ENCODE measurements at places on chromosomes 12 and 14.

GRCh38 chr12:46134852-46135251 is 134.0 kb downstream of the SLC38A1 start:
- no peak for DNase-seq

- no peak for DNase-seq
Observed at GRCh38 chr14:93939304-93940229, 12.4 kb downstream of the FAM181A start.

GRCh38 chr12:109558374-109559199 is 14.7 kb downstream of the MMAB start:
- DNase-seq = no peak

- no peak for DNase-seq
Observed at GRCh38 chr12:84601483-84601882, 311.1 kb downstream of the SLC6A15 start.

DNA sequence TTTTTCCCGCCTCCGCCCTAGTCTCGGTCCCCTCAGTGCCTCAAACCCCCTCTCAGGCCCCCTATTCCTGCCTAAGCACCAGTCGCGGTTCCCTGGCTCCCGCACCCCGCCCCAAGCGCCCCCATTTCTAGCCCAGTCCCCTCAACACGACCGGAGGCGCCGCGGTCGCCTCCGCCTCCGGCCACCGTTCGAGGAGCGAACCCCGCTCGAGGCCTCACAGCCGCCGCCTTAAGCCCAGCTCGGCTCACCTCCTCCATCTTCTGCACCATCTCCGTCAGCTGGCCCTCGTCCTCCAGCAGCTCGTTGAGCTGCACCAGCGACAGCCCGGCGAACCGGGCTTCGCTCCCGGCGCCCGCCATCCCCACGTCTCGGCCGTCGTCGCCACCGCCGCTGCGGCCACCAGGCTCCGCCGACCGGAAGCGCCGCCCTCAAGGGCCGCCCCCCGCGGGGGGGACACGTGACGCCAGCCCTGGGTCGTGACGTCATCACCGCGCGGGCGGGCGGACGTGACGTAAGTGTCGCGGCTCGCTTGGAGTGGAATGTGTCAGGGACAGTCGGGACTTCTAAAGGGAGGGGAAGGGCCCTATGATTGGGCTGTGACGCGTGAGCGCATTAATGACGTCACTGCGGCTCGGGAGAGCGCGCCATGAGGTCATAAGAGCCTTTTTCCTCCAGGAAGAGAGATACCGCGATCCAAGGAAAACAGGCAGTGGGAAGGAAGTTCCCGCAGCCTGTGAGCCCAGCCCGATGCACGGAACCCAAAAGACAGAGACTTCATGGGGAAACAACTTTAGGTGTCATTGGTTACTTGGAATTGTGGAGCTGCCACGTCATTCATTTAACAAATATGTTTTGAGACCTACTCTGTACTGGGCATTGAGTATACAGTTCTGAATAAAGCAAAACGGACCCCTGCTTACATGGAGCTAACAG is at the start of gene VPS37B:
VPS37B (minus strand) TSS at position 421 of the 933 bp plus-strand sequence; CDS start at position 359, 62 bp downstream.
- DNase-seq = no peak

- no peak for DNase-seq
Observed at GRCh38 chr12:26817183-26817591, 15.8 kb downstream of the ITPR2 start.

DNA sequence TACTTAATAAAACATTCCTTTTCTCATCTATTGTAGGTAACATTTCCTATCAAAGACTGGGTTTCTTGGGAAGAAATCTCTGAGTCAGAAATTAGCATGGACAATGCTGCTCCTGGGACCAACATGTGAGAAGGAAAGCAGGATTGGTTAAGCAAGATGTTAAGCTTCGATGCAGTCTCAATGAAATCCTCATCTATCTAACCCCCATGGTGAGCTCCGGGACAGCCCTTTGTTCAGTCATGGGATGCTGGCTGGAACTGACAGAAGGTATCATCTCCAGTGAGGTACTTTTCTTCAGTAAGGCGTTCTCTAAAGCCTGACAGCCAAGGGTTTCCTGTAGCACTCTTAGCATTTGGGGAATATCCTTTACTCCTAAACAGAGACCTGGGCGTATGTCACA is 82.8 kb upstream of the SINHCAF start:
- DNase-seq = no peak

DNA sequence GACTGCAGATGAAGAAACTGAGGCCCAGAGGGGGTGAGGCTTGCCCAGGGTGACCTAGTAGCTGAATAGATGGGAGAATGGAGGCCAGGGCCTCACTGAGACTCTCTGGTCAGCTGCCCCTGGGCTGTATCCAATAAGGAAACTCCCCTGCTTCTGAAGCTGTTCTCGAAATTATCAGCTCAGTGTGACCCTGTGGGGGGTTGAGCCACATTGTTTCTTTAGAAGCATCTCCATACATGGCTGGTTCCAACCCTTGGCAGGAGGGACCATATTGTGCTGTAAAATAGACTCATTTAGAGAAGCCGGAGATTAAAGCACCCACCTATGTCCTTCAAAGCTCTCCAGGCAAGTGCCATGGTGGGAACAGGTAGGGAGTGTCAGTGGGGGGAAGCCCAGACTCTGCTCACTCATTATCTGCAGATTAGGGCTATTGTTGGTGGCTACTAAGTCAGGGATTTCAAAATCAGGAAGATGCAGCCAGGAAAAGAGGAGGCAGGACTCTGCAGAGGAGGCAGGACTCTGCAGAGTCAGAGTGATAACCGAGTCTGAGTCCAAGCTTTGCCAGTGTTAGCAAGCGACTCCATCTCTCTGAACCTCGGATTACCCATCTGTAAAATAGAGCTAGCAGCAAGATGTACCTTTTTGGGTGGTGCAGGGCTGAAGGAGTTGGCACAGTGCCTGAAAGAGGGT is 3.5 kb downstream of the SERPINA5 start:
- DNase-seq = no peak

DNA sequence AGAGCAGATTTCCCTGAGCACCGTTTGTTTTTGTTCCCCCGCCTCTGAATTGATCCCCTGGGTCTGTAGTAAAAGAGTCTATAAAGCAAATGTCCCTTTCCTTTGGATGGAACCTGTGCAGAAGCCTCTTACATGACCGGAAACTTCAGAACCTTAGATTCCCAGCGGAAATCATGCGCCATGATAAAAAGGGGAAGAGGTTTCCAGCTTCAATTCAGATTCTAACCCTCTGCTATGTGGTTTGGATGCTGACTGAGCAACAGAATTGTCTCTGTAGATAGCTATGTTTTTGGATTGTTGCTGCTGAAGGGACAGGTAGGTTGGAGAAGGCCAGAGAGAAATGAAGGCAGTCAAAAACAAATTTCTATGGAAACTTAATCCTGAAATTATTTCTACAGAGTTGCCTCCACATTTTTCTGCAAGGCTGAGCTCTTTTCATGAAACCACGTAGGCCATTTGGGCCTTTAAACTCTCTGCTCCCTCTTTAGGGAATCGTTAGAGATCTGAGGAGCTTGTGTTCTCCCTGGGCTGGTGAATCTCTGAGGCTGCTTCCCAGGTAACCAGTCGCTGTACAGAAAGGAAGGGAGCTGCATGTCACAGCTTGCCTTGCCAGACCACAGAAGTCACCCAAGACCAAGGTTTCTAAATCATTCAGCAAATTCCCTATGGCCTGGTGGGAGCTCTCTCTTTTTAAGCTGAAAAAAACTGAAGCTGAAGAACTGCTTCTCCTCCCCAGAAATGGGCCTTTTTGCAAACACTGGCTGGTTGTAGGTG is 28.7 kb upstream of the OR10P1 start:
- no peak for DNase-seq

Data from keratinocyte (primary cell).